SW480 (cell line): ENCODE measurements at places on chromosomes 7 and 10.

DNA sequence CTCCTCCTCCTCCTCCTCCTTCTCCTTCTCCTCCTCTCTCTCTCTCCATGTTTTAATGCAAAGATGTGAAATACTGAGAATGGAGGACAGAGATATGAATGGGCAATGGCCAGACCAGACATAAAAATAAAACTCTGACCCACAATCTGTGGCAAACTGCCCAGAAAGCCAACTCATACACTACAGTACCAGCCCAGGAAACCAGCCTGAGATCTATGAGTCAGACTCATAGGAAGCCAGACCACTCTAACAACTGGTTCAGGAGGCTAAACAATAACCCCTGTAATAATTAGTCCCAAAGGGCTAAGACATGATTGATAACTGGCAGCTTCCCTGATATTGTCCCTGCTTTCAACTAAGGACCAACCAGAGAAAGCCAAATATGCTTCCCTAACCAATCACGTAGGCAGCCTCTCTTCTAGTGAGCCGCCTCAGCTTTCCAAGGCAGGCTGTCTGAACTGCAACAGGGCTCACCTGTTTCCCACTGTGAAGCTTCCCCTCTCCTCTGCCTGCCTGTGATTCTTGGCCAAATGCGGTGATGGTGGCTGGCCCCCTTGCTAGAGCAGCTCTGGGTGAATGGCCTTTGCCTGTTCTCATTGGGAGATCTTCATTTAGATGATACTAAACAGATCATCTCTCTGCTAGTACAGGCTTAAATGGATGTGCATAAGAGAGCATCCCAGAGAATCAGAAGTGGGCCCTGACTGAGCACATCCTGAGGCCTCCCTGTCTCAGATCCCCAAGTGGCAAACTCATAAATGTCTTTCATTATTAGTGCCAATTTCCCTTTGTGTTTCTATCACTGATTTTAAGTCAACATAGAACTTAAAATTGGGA is 817.6 kb downstream of the TNS3 start:
- DNase-seq = peak; percentile 51

DNA sequence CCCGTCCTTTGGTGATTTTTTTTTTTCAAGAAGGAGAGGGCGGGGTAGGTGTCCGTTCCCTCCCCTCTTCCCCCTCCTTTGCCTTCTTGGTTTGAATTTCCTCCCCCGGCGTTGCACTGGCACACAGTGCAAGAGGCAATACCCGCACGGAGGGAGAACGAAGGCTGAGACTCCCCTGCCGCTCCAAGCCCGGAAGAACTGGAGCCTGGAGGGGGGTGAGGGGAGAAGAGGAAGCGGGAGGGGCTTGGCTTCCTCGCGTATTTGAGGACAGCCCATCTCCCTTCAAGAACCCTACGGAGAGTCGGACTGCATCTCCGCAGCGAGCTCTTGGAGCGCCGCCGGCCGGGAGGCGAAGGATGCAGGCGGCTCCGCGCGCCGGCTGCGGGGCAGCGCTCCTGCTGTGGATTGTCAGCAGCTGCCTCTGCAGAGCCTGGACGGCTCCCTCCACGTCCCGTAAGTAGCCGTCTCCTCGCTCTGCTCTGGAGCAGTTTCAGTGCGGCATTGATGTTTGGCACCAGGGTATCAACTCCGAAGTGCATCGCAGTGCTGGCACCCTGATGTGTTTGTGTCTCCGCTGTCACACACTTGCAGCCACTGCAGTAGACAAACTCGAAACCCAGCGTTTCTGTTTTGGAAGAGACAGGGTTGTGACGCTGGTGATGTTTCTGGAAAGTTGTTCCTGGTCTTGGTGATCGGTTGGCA is at the start of gene CNTNAP2:
CNTNAP2 (plus strand) TSS at position 281 of the 702 bp plus-strand sequence; CDS start at position 357, 76 bp downstream.
- DNase-seq = no peak

DNA sequence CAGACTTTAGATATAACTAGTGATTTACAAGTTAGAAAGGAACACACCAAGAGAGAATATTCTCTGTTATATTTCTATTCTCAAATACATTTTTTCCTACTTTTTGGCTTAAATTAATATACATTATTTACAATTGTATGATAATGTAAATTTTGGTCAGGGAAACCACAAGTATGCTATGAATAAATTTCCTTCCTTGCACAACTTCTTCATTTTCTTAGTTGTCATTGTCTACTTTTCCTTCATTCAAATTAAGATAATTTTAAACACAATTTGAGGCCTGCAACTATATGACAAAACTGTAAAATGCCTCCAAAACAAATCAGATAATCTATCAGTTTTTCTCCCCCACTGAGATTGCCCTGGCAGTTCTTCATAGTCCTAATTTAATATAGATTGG is 131.3 kb downstream of the CDK14 start:
- DNase-seq = no peak

- DNase-seq = no peak
Measured at GRCh38 chr7:123431075-123431614, 103.2 kb downstream of the IQUB start.
